ENCODE measurements at places on chromosomes 16 and 17.
A peak's percentile ranks its signal among the peaks of the same experiment; 100 is the strongest.

DNA sequence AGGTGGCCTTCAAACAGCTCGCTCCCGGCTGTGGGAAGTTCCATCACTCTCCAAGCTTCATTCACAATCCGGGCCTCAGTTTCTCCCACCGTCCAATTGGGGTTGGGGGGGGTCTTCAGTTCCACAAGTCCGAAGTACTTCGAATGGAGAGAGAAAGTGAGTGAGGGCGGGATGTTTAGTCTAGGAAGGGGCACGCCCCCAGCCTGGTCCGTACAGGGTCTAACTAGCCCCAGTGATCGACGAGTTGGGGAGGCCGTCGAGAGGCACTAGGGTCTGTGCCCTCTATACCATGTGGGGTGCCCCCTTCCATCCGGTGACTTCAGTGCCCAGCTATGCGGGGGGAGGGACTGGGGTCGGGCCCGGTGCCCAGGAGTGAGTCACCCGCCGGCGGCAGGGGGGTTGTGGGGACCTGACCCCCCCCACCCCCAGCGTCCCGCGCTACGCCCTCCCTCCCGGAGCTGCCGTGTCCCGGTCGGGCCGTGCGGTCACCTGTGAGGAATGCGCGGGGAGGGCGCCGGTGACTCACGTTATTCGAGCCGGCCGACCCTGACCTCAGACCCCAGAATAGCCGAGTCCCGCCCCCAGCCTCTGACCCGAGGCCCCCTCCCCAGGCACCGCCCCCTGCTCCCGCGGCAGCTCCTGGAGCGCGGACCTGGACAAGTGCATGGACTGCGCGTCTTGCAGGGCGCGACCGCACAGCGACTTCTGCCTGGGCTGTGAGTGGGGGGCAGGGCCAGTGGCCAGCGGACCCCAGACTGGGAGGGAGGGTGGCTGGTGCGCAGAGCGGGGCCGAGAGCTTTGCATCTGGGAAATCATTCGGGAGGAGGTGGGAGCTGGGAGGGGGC is 658 bp downstream of the TNFRSF12A start:
- no peak for DNase-seq

DNA sequence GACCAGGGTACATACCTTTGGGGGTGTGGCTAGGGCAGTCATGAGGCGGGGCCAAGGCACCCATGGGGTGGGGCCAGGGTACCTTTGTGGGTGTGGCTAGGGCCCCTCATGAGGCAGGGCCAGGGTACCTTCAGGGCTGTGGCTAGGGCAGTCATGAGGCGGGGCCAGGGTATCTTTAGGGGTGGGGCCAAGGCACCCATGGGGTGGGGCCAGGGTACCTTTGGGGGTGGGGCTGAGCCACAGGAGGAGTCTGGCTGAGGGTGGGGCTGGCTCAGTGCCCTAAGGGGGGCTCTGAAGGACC is 3.5 kb downstream of the GNG13 start:
- no peak for DNase-seq

DNA sequence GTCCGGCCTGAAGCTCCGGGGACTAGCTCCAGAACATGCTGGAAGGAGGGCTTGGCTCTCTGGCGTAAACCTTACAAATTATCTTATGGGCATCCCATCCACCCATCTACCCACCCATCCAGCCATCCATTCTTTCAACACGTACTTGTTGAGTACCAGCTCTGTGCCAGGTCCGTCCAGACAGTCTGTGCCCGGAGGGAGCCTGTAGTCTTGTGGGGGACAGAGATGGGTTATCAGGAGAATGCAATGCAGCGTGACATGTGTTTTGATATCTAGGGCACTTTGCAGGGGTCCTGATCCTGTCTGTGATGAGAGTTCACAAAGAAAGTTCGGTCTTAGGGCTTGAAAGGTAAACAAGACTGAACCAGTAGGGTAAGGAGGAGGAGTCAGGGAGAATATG is 4.1 kb upstream of the SLC13A2 start:
- DNase-seq: no peak

GRCh38 chr17:14209215-14209614 is 27.4 kb downstream of the CDRT15 start:
- DNase-seq: no peak

- DNase-seq: no peak
These were observed 5.6 kb downstream of the ALOX15 start for GRCh38 chr17:4635823-4636375.

DNA sequence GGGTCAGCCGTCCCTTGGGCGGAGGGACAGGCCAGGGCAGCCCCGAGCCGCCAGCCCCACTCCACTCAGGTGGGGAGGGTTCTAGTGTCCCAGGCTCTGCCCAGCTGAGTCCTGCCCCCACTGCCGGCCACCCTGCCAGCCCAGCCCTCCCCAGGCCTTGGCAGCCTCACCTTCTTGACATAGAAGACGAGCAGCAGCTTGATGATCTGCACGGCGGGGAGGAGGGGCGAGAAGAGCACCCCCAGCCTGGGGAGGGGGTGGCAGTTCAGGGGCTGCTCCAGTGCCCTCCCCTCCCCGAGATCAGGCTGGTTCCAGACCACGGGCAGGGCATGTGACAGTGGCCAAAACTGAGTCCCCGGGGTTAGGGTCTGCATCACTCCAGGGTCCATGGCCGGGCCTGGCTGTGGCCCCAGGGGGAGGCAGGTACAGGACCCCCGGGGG is 9.7 kb downstream of the TMC6 start:
- no peak for DNase-seq

DNA sequence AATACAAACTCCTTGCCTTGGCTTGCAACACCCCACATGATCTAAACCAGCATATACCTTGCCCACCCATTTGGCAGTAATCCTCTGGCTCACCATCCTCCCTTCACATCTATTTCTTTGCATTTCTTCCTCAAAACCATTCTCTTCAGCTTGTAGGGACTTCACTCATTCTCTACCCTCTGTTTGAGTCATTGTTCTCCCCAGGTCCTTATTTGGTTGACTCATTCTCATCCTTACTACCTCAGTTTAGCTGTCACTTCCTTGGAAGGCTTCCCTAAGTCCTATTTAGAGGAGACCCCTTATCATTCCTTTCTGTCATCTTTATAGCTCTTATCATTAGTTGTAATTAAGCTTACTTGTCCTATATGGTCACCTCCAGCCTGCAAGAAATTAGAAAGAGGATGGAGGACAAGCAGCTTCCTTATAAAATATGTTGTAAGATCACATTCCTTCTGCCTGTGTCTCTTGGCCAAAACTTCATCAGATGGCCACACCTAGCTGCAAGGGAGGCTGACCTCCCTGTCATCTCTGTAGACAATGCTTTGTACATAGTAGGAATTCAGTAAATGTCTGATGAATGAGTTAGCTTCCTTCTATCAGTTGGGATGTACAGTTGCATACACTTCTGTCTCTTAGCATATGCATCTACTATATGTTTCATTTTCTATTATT is 1.7 kb downstream of the TTC19 start:
- DNase-seq: no peak

DNA sequence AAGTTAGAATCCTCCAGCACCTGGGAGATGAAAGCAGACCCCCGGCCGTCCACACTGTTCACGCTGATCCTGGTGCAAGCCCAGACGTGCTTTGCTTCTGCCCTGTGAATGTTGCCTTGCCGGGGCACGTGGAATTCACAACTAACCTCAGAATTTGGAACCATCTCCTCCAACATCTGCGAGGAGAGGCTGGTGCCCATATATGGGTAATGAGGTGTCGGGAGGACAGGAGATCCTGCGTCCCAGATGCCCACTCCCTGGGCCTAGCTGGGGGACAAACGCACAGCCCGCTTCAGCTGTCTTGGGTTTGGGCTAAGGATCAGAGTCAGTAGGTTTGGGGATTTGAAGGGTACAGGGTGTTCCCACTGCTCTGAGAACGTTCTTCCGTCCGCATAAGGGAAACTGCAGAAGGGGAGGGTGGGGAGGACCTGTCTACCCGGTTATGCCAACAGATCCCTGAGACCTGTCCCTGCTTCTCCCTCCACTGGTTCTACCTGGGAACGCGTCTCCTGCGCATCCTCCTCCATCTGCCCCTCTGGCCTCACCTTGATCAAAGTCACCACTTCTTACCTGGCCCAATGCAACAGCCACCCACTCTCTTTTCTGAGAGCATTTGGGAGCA is 14.1 kb downstream of the PPL start:
- DNase-seq: peak; percentile 32

- no peak for DNase-seq
These were observed 70.1 kb upstream of the CREBBP start for GRCh38 chr16:3950343-3951193.

GRCh38 chr16:26909623-26910022 is 157.1 kb upstream of the C16orf82 start:
- no peak for DNase-seq

DNA sequence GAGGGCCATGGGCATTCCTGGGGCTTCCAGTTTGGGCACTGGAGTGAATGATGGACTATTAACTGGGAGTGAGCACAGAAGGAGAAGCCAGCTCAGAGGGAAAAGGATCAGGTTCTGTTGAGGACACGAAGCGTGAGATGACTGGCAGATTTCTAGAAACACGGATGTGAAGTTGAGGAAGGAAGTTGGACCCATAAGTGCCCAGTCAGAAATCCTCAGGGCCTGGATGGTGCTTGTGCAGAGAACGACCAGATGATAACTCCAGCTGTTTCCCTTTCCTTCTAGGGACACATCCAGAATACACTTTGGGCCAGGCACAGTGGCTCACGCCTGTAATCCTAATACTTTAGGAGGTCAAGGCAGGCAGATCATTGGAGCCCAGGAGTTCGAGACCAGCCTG is 23.3 kb upstream of the ANKRD40CL start:
- no peak for DNase-seq

All from NCI-H1694 treated with DMSO at 0.1 percent for 48 hours (cell line).